Esophagus squamous epithelium (tissue), 5 donors: ENCODE measurements at places on chromosomes 1 and 21.

DNA sequence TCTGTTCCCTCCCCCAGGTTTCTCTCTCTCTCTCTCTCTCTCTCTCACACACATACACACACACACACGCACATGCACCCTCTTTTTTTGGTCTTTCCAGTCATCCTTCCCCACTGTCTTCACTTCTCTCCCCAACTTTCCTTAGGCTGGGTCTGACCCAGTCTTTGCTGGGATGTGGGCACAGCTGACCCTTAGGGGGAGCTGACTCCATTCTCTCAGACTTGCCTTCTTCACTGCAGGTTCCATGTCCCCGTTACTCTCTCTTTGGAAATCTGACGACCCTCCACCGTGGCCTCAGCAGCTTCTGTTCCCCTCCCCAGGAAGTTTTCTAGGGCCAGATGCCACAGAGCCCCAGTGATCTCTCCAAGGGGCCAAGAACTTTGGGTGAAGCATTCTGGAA, 2.1 kb downstream of the DISP3 start:
- DNase-seq = no peak

GRCh38 chr21:29168891-29169315, 38.5 kb downstream of the MAP3K7CL start:
- no peak for DNase-seq

- no peak for DNase-seq
Observed at GRCh38 chr21:42796327-42797062, 82.8 kb downstream of the WDR4 start.

DNA sequence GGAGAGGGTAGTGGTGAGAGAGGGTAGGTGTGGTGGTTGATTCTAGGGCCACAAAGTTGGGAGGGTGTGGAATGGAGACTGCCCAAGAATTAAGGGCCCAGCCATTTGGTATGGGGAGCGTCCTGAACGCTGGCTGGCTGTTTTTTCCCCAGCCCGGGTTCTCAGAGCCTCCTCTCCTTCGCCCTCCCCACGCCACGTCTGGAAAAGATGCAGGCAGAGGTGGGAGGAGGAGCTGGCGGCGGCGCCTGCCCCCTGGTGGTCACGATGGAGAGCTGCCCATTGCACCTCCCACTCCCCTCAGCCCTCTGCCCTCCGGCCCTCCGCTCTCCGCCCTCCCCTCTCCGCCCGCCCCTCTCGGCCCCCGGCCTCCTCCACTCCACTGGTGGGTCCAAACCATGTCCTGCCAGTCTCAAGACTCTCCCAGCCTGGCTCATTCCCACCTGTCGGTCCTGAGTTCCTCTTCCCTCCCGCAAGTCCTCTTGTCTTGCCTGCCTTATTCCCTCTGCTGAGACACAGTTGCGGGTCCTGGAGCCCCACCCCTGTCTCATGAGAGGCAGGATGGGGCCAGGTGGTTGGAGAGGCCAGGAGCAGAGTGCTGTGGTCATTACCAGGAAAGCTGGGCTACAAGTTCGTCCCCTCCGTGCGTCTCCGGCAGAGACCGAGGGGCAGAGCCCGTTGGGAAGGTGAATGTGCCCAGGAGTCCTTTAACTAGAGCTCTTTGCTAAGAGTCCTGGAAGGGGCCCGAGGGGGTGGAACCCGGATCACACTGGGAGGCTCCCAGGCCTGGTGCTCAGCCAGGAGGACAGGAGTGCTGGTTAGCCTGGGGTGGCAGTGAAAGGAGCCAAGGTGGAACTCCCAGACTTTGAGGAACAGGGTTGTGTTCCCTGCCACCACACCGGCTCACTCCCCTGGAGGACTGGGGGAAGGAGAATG, 22.6 kb downstream of the ETNK2 start:
- DNase-seq = no peak

DNA sequence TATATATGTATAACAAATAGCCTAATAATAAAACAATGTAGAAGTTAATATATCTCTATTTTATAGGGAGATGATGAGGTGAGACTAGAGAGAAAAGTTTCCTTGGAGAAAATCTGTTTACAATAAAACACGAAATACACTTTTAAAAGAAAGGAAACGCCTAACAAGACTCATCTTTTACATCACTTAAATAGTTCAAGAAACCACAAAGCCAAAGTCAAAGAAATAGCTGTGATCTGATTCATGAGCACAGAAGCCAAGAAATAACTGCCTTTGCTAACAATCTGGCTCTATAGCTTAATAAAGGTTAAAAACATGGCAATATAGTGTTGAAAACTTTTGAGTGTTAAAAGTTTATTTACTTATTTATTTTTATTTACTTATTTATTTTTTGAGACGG, 61.5 kb downstream of the TOR3A start:
- DNase-seq = no peak

- DNase-seq = no peak
Observed at GRCh38 chr1:160459056-160459455, 58.7 kb downstream of the VANGL2 start.

DNA sequence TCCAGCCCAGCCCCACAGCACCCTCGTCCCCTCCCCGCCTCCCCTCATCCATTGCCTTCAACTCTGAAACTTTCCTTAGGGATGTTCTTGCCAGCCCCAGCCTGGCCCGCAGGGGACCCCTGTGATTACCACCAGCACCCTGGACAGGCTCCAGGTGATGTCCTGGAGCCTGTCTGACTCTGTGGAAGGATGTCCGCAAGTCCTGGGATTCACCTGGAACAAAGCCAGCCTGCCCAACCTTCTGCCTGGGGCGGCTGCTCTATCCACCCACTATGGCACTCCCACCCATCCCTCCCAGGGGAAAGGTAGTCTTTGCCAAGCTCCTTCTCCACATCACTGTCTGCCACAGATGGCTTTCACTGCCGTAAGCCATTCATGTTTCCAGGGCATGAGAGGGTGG, 24.4 kb upstream of the PTPRF start:
- DNase-seq = no peak

GRCh38 chr1:85504417-85504816, 39.5 kb upstream of the DDAH1 start:
- DNase-seq = no peak

DNA sequence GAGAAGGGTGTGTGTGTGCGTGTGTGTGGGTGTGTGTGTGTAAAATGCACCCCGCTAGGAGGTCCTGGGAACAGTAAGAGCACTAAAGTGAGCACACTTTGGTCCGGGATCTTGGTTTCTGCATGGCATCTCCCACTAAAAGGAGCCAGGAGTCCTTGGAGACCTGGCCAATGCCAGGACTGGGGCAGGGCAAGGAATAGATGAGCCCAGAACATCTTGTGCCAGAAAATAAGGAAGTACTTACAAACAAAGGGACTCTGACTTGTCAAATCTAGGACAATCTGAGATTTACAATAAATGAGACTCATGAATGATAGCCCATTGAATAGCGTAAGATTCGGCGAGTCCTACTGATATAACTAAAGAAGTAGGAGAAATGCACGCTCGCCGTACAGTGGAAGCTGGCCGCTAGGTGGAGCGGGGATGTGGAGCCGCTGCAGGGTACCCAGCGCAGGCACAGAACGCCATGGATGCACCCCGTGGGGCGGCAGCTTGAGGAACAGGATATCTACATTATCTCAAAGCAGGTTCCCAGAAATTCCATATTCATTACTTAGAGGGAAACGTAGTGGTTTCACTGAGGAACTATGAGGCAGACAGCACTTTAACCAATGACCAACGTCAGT, 7.1 kb downstream of the SLC37A1 start:
- no peak for DNase-seq

DNA sequence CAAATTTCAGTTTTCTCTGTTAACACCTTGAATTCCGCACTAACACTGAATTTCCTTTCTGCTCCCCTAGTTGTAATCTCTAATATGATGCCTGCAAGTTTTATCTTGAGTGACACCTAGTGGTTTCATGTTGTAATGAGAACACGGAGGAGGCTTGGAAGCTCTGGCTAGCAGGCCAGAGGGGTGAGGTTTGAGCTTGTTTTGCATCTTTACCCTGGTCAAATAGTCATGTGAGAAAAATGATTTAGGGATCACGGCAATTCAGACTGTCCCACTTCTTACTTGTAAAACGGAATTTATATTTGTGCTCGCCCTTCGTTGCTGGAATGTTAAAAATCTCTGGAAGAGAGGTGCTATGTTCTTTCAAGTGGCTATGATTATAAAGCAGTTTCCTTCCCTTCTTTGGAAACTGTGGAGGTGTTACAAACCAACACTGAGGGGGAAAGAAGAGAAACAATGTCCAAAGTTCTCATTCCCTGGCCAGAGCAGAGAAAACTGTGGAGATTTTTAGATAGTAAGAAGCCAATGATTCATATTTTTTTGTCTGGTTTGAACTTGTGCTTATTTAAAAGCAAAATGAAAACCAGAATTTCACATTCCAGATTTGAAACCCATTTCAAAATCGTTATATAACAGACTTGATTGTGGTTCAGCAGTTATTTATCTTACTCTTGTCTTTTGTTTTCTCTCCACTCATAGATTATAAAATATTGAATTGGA, 5.3 kb upstream of the MROH9 start:
- DNase-seq = no peak

GRCh38 chr1:157878059-157878458, 36.5 kb upstream of the CD5L start:
- DNase-seq = no peak
